Urinary bladder (tissue), 4 donors: ENCODE measurements at places on chromosomes 5 and 9. TPM values are rescaled to one million over a fixed set of nuclear protein-coding genes. Genes with fewer than 3 reads are reported as not detected.

Gene FRMD3
- 4.8 TPM for polyA plus RNA-seq

Gene C9orf153
- polyA plus RNA-seq: not detected

Gene AK8
- polyA plus RNA-seq: 1.1 TPM

Gene LCN9
- polyA plus RNA-seq: not detected

Gene SCGB3A1
- 0.32 TPM for polyA plus RNA-seq

Gene DND1
- 0.96 TPM for polyA plus RNA-seq

Gene IL4
- polyA plus RNA-seq: not detected

Gene BRD3OS
- 21.8 TPM for polyA plus RNA-seq
